Esophagus muscularis mucosa (tissue), 4 donors: ENCODE measurements at places on chromosomes 11 and 22. TPM values are rescaled to one million over a fixed set of nuclear protein-coding genes. Genes with fewer than 3 reads are reported as not detected.

TYR gene
- total RNA-seq: not detected

OR4D5 gene
- not detected for total RNA-seq

LSP1 gene
- 34.5 TPM for total RNA-seq

MS4A6A gene
- 53.4 TPM for total RNA-seq

CEP57 gene
- total RNA-seq: 24.2 TPM

PTGDR2 gene
- 2.9 TPM for total RNA-seq

OR8G5 gene
- not detected for total RNA-seq

- no peak for DNase-seq
These were observed 125.9 kb downstream of the TEAD1 start for GRCh38 chr11:12800032-12800671.

DNA sequence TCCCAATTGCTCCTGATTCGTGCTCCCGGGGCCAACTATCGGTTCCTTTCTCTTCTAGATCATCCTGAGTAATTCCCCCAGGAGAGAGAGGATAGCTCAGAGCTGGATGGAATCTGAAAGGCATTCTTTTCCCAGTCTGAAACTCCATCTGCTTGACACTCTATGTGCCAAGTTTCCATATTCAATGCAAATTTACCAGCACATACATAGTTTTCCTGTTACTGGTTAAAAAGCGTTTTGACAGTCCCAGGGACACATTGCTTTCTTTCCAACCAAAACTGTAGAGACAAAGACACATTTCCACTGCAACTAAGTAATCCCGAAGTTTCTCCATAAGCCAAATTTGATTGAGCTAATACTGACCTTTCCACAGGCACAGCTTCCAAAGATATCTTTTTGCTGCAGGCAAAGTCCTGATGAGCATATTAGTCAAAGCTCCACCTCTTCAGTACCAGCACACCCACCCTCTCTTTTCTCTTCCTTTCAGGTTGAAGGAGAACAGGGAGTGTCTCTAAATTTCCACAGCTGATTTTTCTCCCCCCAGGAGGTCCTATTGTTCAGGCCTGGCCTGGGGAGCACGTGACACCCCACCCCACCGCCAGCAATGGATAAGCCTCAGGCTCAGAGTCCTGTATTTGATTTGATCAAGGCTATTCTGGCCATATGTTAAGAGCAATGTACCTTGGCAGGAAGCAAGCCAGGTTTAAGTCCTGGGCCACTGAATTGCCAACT is 9.7 kb upstream of the ANKK1 start:
- no peak for DNase-seq

GRCh38 chr11:94654201-94654600 is 87.0 kb downstream of the PIWIL4 start:
- no peak for DNase-seq

GRCh38 chr22:45631841-45632238 is 39.8 kb upstream of the ATXN10 start:
- DNase-seq: no peak

GRCh38 chr11:27234043-27234668 is 128.9 kb downstream of the CCDC34 start:
- no peak for DNase-seq

GRCh38 chr22:33920197-33920540 is at the start of gene LARGE1:
Gene LARGE1, minus strand, starts transcription at chr22:33920476.
- no peak for DNase-seq

DNA sequence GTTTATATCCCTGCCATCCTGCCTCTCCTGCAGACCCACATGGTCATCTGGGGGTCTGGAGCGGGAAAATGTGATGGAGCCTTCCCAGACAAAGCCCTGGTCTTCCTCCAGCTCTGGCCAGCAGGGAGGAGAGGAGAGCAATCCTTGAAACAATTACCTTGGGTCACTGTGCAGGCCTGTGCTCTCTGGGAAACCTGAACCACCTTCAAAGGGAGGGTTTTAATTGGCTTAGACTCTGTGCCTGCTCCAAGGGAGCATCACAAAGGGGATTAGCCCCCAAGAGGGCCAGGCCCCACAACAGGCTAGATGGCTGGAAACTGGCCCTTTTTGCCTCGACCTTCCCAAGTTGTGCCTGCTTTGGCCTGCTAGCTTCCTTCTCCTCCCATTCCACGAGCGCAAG is 351.9 kb downstream of the TENM4 start:
- no peak for DNase-seq

GRCh38 chr22:23763579-23763945 is 772 bp downstream of the C22orf15 start:
- DNase-seq: no peak

GRCh38 chr11:72220696-72221363 is 3.7 kb upstream of the INPPL1 start:
- peak; percentile 88 for DNase-seq
